ENCODE measurements at places on chromosomes 7 and 10. TPM values are rescaled to one million over a fixed set of nuclear protein-coding genes. Genes with fewer than 3 reads are reported as not detected.

Gene MBL2
- not detected for total RNA-seq

Gene SNX13
- total RNA-seq, result 33.8 TPM

Gene SPDYE1
- not detected for total RNA-seq

Gene ALOX5
- not detected for total RNA-seq

Gene NEUROG3
- total RNA-seq, result not detected

Gene SLK
- 31.0 TPM for total RNA-seq

Gene FZD1
- 2.3 TPM for total RNA-seq

Gene C7orf33
- not detected for total RNA-seq

Gene EPHB6
- total RNA-seq, result 3.6 TPM

Gene CDK14
- total RNA-seq, result 13.2 TPM

Gene TTYH3
- total RNA-seq, result 29.8 TPM

Gene IL2RA
- not detected for total RNA-seq

Gene AKR1B15
- total RNA-seq, result not detected

Gene MSMB
- total RNA-seq, result not detected

Gene ITGB1
- total RNA-seq, result 715 TPM

Gene CLCN1
- total RNA-seq, result not detected

Gene NODAL
- not detected for total RNA-seq

Gene CRYGN
- total RNA-seq, result not detected

Gene HMX3
- 5.0 TPM for total RNA-seq

Gene DNAJC12
- not detected for total RNA-seq

Gene CACNB2
- not detected for total RNA-seq

Gene WDR86
- total RNA-seq, result not detected

Gene ZNF248
- total RNA-seq, result 3.7 TPM

Gene RAMP3
- total RNA-seq, result not detected

Gene ASAH2
- 0.22 TPM for total RNA-seq

Gene DMBT1
- not detected for total RNA-seq

Gene FFAR4
- 0.16 TPM for total RNA-seq

Gene LAMB1
- 18.9 TPM for total RNA-seq

Gene TMEM178B
- not detected for total RNA-seq

Gene ZNF425
- total RNA-seq, result 1.9 TPM

Gene C10orf95
- total RNA-seq, result not detected
